ENCODE measurements at places on chromosomes 3 and 15. TPM values are rescaled to one million over a fixed set of nuclear protein-coding genes. Genes with fewer than 3 reads are reported as not detected.

MOBP gene
- total RNA-seq: not detected

DNA sequence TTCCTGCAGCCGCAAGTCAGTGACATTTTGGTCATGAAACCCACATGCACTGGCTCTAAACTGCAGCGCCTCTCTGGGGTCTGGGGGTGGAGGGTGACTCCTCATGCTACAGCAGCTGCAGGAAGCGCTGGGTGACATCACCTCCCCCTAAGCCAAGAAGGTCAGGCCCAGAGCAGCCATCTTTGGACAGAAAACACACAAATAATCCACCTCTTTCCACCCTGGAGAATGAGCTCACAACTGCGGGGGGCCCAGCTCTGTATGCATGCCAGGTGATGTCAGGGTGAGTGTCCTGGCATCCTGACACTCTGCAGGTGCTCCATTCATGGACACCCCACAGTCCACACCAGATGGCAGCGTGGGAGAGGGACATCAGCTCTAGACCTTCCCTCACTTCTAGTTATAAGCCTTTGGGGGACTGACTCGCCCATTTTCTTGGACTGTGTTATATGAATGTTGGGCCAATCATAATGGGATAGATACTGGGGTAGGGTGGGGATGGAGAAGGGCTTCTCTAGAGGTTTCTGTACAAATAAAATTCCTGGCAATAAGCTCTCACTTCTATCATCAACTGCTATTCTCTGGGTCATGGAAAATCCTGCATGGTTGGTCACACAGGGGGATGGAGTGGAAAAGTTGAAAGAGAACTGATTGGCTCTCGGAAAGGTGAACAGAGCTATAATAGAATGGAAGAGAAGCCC, 70.7 kb upstream of the THBS1 start:
- no peak for DNase-seq

GRCh38 chr15:74642734-74643664, 27.4 kb downstream of the CLK3 start:
- no peak for DNase-seq

DNA sequence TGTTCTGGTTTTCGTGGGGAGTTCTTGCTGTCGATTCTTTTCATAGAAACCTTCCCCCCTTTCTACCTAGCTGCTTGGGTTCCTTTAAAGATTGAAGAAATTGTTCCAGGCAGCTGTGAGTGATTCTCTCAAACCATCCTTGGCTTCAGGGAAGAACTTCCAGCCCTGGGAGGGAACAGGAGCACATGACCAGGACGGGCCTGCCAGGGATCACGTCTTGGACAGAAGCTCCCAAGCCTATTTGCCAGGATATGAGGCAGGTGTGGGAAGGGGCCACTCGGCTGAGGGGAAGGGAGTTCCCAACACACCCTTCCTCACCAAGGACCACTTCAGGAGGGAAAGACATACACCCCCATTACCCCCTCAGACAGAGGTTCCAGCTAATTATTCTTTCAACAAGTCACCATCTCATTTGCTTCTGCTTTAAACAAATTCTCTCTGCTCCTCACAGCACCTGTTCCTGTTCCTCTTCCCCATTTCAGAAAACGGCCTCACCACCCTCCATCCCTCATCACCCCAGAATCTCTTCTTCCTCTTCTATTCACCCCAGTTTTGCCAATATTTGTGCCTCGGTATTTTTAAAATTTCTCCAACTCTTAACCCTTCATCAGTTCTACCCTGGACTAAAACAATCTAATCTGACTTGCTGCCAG, 62.5 kb downstream of the WHAMM start:
- DNase-seq: no peak

DNA sequence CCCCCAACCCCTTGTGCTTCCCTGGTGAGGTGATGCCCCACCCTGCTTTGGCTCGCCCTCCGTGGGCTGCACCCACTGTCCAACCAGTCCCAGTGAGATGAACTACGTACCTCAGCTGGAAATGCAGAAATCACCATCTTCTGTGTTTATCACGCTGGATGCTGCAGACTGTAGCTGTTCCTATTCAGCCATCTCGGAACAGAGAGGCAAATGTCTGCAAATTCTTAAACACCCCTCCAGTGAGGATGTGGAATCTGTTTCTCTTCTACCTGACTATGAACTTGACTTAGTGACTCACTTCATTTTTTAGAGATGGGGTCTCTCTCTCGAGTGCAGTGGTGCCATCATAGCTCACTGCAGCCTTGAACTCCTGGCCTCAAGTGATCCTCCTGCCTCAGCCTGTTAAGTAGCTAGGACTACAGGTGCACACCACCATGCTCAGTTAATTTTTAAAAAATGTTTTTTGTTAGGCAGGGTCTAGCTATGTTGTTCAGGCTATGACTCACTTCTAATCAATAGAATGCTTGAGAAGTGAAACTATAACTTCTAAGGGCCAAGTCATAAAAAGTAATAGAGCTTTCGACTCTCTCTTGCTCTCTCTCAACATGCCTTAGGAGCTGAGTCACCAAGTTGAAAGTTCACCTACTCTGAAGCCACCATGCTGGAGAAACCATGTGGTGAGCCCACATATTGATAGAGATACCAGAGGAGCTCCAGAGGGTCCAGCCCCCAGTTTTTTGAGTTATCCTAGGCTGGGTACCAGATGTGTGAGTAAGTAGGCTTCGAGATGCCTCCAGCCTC, 11.5 kb upstream of the PARP14 start:
- peak; percentile 50 for DNase-seq

DNA sequence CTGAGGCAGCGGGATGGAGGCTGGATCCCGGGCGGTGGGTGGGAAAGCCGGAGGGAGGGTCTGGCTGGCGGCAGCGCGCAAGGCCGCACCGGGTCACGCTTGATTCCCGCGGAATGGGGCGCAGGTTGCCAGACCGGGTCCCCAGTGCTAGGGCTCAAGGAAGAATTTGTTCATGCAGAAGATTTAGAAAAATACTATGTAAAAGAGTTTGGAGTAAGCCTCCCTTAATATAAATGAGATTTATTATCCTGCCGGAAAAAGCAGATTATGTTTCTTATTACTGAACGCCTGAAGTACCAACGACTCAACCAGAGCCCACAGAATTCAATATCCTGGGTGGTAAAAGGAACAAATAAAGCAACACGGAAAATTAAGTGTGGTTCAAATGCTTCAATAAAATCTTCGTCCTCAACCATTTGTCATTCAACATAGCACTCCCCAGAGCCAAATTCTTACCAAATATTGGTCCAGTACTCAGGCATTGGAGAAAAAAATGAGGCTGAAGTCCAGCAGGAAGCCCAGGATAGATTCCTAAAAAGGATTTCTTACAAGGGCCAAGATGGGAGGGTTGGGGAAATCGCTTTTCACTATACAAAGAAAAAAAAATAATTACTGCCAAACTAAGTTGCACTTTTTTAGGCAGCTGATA, 1.2 kb upstream of the ZBTB20 start:
- no peak for DNase-seq

GRCh38 chr3:151630938-151631441, 102.7 kb upstream of the AADACL2 start:
- peak; percentile 62 for DNase-seq

DNA sequence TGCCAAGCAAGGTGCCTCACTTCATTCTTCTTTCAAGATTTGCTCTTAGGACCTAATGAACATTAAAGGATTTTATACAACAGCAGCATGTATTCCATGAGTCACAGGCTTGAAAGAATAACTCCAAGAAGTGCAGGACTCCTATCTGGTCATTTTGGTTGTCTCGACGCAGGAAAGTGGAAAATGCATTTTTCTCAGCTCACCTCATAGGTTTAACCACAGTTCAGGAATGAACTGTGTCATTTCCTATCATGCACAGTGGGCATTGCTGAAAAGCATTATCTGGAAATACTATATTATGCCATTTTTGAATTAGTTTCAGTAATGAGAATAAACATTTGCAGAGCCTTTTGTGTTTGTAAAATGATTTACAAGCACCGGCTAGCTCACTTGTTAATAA, 98.7 kb upstream of the BFSP2 start:
- DNase-seq: no peak

- DNase-seq: no peak
Observed at GRCh38 chr15:99238849-99239248, 10.5 kb downstream of the TTC23 start.
